ENCODE measurements at places on chromosomes 11 and 22. TPM values are rescaled to one million over a fixed set of nuclear protein-coding genes. Genes with fewer than 3 reads are reported as not detected.

- H3K4me1 ChIP-seq, result peaks cover 4% of the 10 kb centered on the region
- no peaks in the 10 kb centered on the region for H3K36me3 ChIP-seq
- no peak for DNase-seq
- peaks cover 3% of the 10 kb centered on the region for H3K27me3 ChIP-seq
- H3K27ac ChIP-seq, result no peak overlapping the region
- peak overlapping the region; percentile 83 for H3K4me3 ChIP-seq
These were observed 1.7 kb upstream of the NUDT8 start for GRCh38 chr11:67631411-67631810.

Gene OR5A1
- total RNA-seq, result not detected

- H3K4me3 ChIP-seq, result peak overlapping the region; percentile 74
- peaks cover 29% of the 10 kb centered on the region for H3K4me1 ChIP-seq
- peak overlapping the region; percentile 29 for H3K27ac ChIP-seq
- peaks cover 15% of the 10 kb centered on the region for H3K27me3 ChIP-seq
- H3K36me3 ChIP-seq, result no peaks in the 10 kb centered on the region
These were observed 1.4 kb downstream of the PC start for GRCh38 chr11:66956689-66957290.

Gene GLB1L3
- total RNA-seq, result 16.1 TPM

DNA sequence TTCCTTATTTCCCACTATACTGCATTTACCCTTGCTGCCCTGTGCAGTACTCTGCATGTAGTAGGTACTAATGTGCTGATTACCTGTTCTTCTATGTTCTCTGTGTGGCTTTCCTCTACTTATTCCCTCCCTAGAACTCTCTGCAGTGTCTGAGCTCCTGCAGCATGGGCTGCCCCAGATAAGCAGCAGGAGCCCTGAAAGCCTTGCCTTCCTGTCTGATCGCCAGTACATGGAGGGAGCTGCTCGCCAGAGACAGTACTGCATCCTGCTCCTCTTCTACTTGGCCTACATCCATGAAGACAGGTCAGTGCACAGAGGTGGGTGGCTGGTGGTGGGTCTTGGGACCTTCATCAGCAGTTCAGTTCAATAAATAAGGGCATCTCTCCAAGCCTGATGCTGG is 42.2 kb upstream of the CCDC134 start:
- no peak overlapping the region for H3K4me3 ChIP-seq
- H3K4me1 ChIP-seq, result no peaks in the 10 kb centered on the region
- no peak for DNase-seq
- H3K36me3 ChIP-seq, result no peaks in the 10 kb centered on the region
- peaks cover 1% of the 10 kb centered on the region for H3K27me3 ChIP-seq

Gene MRGPRX3
- total RNA-seq, result not detected

DNA sequence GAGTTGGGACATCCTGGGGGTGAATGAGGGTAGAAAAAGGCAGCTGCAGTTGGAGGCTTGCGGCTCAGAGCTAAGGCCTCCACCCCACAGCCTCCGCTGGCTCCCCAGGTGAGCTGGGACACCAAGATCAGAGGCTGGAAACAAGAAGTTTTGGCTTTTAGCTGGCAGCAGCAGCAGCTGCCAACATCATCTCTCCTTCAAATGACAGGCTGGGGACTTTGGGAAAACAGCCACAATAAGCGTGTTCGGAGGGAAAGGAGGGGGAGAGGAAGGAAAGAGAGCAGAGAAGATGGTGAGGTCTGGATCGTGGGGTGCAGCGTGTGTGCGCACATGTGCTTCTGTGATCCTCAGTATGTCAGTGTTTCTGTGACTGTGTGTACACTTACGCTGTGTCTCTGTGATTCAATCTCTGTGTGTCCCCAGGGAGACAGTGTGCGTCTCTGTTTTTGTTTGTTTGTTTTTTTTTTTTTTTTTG is 62.0 kb upstream of the RASD2 start:
- no peak for DNase-seq
- H3K36me3 ChIP-seq, result no peaks in the 10 kb centered on the region
- H3K4me1 ChIP-seq, result peaks cover 6% of the 10 kb centered on the region
- peaks cover 14% of the 10 kb centered on the region for H3K27me3 ChIP-seq
- H3K27ac ChIP-seq, result no peak overlapping the region

GRCh38 chr11:14969901-14970323 is 2.2 kb downstream of the CALCA start:
- DNase-seq, result peak; percentile 35
- H3K4me3 ChIP-seq, result no peak overlapping the region
- H3K27me3 ChIP-seq, result peaks cover 53% of the 10 kb centered on the region
- peaks cover 28% of the 10 kb centered on the region for H3K4me1 ChIP-seq

DNA sequence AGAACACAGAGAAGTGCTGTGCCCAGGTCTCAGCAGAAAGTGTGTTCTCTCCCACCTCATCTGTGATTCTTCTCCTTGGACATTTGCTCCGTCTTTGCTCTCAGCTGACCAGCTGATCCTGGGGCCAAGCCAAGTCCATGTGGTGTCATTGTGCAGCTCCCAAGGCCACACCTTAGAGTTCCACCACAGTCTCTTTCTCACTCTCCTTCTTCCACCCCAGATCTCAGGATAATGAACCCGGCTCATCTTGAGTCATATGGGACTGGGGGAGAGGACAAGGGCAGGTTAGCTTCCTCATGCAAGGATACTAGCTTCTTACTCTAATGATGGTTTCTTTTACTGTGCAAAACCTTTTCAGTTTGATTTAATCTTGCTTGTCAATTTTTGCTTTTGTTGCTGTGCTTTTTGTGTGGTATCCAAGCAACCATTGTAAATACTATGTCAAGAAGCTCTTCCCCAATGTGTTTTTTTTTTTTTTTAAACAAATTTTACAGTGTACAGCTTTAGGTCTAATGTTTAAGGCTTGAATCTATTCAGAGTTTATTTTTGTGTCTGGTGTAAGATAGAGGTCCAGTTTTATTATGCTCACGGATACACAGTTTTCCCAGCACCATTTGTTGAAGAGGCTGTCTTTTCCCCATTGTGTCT is 75.0 kb upstream of the OR4B1 start:
- H3K27ac ChIP-seq, result peak overlapping the region; percentile 34
- no peak overlapping the region for H3K4me3 ChIP-seq
- peaks cover 21% of the 10 kb centered on the region for H3K4me1 ChIP-seq
- H3K27me3 ChIP-seq, result no peaks in the 10 kb centered on the region
- DNase-seq, result no peak

Gene AQP11
- 0.18 TPM for total RNA-seq

GRCh38 chr22:44055805-44056204 is 31.7 kb downstream of the PARVB start:
- no peak for DNase-seq
- no peak overlapping the region for H3K4me3 ChIP-seq
- H3K27me3 ChIP-seq, result no peaks in the 10 kb centered on the region
- peaks cover 17% of the 10 kb centered on the region for H3K36me3 ChIP-seq
- H3K27ac ChIP-seq, result no peak overlapping the region
